ENCODE measurements at places on chromosomes 6 and 20. TPM values are rescaled to one million over a fixed set of nuclear protein-coding genes. Genes with fewer than 3 reads are reported as not detected.

Gene PTCRA
- not detected for total RNA-seq

Gene CTAGE9
- total RNA-seq, result not detected

Gene TBXT
- total RNA-seq, result not detected

Gene HMGCLL1
- not detected for total RNA-seq

Gene ERVFRD-1
- not detected for total RNA-seq

All from activated CD4-positive, alpha-beta memory T cell treated with anti-CD3 and anti-CD28 coated beads, Interleukin-2, amount 10 ng/mL, durations not matched to agents 7 days and 5 days (primary cell).